Aorta (tissue), 5 donors: ENCODE measurements at places on chromosomes 1 and 21.
A peak's percentile ranks its signal among the peaks of the same experiment; 100 is the strongest.

- DNase-seq, result no peak
Observed at GRCh38 chr1:191974004-191974403, 184.3 kb upstream of the RGS18 start.

- no peak for DNase-seq
Observed at GRCh38 chr1:204736836-204737235, 51.3 kb upstream of the LRRN2 start.

GRCh38 chr1:159054427-159054826, 22.1 kb downstream of the AIM2 start:
- no peak for DNase-seq

DNA sequence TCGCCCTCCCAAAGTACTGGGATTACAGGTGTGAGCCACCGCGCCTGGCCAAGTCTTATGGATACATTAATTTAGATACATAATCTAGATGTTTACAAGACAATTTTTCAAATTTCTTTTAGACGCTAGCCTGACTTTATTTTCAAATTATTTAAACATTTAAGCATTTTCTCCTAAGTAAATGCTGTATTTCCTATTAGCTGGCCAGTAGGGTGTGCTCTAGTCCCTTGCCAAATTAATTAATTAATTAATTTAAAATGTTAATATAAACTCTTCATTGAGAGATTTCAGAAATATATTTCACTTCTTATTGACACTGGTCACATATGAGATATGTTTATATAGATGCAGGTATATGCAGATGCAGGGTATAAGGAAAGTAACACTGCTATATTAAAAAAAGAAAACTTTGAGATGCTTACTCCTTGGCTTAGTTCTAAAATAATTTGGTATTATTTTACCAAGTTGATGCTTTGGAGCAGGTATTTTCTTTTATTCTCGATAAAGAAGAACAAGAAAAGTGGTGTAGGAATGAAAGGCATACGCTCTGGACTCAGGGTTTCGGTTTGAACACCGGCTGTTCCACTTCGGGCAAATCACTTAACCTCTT, 5.2 kb upstream of the ERRFI1 start:
- no peak for DNase-seq

DNA sequence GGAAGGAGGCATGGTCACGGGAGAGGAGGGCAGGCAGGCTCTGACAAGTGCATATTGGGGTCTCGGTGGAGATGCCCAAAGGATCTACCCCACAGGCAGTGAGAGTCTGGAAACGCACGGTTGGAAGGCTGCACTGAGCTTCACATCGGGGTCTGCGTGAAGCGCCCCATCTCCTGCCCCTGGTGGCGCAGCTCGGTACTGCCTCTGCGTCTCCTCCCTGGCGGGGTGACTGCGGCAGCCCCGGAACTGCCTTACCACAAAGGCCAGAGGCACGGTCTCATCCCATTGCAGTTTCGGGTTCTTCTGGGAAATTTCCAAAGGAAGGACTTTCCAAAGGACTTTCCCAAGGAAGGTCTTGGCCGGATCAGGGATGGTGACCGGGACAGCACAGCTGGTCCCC, 69.2 kb upstream of the AJAP1 start:
- DNase-seq, result no peak

DNA sequence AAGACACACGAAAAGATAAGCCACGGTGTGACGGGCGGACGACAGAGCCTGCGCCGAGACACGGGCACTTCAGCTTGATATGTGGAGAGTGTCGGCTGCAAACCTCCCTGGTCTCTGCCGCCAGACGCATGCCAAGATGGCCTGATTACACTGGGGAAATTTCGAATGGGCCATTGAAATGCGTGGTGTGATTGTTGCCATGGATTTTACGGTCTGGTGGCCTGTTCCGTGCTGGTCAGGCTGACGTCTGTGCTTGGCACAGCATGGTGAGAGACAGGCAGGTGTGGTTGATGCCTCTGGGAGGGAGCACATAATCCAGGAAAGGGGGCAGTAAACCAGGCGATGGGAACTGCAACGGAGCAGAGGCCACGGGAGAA, 105.6 kb upstream of the TMPRSS2 start:
- DNase-seq, result no peak

DNA sequence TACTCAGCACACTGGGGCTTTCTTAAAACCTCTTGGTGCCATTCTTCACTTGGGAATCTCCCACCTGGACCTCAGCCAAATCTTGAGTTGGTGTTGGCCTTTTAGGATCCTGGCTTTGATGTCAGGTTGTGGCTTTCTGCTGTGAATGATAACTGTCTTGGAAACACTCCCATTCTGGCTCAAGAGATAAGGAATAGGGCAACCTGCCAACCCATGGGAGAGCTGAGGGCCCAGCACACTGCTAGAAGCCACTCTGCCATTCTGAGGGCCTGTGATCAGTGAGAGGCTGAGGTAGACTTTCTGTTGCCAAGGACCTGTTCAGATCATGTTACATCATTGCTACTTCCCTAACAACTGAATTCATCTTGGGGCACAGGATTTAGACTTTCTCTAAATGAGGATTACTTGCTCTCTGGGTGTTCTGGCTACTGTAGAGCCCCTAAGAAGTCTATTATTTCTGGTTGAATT, 45.8 kb downstream of the TTC39A start:
- no peak for DNase-seq

DNA sequence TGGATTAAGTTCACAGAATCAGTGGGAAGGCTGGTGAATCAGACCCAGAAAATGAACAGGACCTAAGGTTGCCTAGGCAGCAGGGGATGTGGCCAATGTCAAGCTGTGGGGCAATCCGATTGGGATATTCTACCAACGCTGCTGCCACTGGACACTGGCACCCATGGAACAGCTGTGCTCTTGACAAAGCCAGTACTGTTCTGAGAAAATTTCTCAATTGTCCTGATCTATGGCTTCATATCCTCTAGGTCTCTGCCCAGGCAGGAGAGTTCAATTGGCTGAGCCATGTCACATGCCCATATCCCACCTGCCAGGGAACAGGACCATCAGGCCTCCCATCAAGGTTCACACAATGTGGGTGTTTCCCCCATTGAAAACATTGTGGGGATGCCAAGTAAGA, 6.2 kb downstream of the TACSTD2 start:
- DNase-seq, result no peak

- DNase-seq, result no peak
Observed at GRCh38 chr1:240941701-240942370, 329.9 kb upstream of the GREM2 start.

GRCh38 chr21:45326891-45327440, 39.3 kb upstream of the POFUT2 start:
- no peak for DNase-seq

GRCh38 chr1:116948642-116949041, 38.9 kb downstream of the PTGFRN start:
- no peak for DNase-seq

DNA sequence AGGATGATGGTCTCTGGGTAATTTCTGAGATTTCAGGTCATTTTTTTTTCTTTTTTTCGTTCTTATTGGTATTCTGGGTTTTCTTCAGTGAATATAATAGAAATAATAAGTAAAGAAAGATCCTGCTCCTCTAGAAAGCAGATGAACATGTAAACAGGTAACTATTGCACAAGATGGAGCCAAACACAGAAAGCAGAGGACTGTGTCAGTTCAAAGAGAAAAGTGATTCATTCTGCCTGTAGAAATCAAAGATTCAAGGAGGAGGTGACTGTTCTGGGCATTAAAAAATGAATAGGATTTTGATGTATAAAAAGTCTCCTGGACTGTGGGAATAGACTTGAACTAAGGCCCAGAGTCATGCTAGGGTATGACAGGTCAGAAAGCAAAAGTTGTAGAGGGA, 41.9 kb upstream of the POU2F1 start:
- no peak for DNase-seq

- no peak for DNase-seq
Observed at GRCh38 chr21:43832648-43833047, 32.4 kb upstream of the AGPAT3 start.

- no peak for DNase-seq
Observed at GRCh38 chr1:35605071-35605866, 32.2 kb downstream of the TFAP2E start.

- DNase-seq, result no peak
Observed at GRCh38 chr1:100299521-100300222, 33.7 kb downstream of the RTCA start.

- no peak for DNase-seq
Observed at GRCh38 chr1:101474039-101474665, 237.3 kb downstream of the S1PR1 start.

- DNase-seq, result no peak
Observed at GRCh38 chr1:21778405-21778727, 4.6 kb downstream of the USP48 start.

GRCh38 chr21:30083225-30083945, 83.2 kb downstream of the CLDN17 start:
- no peak for DNase-seq

DNA sequence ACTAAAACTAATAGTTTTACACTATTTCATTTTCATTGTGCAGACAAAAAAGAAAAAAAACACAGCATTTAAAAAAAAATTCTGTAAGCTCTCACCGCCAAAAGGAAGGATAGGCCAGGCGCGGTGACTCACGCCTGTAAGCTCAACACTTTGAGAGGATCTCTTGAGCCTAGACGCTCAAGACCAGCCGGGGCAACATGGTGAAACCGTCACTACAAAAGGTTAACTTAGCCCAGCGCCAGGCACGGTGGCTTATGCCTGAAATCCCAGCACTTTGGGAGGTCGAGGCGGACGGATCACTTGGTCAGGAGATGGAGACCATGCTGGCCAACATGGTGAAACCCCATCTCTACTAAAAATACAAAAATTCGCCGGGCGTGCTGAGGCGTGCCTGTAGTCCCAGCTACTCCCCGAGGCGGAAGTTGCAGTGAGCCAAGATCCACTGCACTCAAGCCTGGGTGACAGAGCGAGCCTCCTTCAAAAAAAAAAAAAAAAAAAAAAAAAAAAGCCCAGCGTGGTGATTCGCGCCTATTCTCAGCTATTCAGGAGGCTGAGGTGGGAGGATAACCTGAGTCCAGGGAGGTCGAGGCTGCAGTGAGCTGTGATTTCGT, 14.3 kb upstream of the SPEN start:
- peak; percentile 84 for DNase-seq

GRCh38 chr1:54356680-54357147, 49.5 kb downstream of the SSBP3 start:
- no peak for DNase-seq

DNA sequence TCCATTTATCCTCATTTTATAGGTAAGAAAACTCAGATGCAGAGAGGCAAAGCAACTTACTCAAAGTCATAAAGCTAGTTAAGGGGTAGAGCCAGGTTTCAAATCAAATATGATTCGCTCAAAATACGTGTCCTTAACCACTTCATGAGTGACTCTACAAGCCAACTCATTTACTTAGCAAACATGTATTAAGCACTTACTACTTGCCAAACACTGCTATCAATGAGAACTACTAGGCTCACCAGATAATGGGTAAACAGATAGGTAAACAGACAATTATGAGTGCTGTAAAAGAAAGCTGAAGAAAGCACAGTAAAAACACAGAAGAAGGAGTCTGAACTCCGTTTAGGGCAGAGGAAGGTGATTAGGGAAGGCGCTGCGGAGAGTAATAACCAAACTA, 65.9 kb downstream of the WDR64 start:
- DNase-seq, result no peak

GRCh38 chr1:28249866-28250295, 9.4 kb upstream of the SESN2 start:
- no peak for DNase-seq

DNA sequence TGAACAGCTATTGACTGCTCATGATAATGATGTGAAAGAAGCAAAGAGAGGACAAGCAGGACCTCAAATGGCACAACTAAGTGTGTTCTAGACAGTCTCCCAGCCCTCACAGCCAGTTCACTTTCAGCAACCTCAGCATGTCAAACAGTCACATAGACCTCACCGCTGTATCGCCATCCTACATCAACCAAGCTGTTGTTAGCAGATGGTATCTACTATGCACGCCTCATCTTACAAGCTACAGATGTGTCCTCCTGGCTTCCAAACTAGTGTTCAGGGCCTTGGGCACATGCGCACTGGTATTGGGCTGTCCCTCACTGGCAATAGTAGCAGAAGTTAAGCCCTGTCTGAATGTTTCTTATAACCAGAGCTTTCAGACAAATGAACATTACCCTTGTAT, 28.4 kb downstream of the EVI5 start:
- no peak for DNase-seq

DNA sequence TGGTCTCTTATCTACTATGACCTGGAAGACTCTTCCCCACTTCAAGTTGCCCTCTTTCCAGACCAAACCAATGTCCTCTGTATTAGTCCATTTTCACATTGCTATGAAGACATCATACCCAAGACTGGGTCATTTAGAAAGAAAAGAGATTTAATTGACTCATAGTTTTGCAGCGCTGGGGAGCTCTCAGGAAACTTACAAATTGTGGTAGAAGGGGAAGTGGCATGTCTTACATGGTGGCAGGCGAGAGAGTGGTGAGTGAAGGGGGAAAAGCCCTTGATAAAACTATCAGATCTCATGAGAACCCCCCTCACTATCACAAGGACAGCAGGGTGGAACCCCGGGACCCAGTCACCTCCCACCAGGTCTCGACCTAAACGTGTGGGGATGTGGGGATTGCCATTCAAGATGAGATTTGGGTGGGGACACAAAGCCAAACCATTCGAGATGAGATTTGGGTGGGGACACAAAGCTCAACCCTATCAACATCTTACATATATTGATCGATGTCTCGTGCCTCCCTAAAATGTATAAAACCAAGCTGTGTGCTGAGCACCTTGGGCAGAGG, 14.2 kb upstream of the AGPAT3 start:
- DNase-seq, result no peak

GRCh38 chr1:212037900-212038299, 2.4 kb downstream of the DTL start:
- DNase-seq, result no peak

DNA sequence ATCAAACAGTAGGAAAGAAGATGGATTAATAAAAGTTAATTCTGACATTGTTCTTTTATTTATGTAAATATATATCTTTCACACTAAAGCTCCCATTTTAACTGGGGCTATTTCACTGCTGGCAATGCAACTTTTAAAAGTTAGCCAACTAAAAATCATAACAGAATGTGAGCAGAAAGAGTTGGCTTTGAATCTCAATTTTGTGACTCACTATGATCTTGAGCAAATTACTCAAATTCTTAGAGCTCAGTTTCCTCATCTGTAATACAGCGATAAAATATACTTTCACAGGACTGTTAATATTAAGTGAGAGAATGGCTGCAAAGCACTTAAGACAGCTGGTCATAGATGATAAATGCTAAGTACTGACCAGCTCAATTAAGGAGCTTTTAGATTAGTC, 10.8 kb downstream of the EFCAB14 start:
- no peak for DNase-seq

GRCh38 chr1:21189906-21190500, 13.3 kb upstream of the EIF4G3 start:
- DNase-seq, result no peak
